Upper lobe of right lung (tissue), 1 donor: ENCODE measurements at places on chromosomes 5 and 9. TPM values are rescaled to one million over a fixed set of nuclear protein-coding genes. Genes with fewer than 3 reads are reported as not detected.

- DNase-seq, result peak; percentile 91
- no peak overlapping the region for H3K4me3 ChIP-seq
- no peak overlapping the region for H3K27ac ChIP-seq
- peaks cover 5% of the 10 kb centered on the region for H3K4me1 ChIP-seq
- no peaks in the 10 kb centered on the region for H3K36me3 ChIP-seq
Measured at GRCh38 chr5:180328296-180329137, 24.6 kb downstream of the GFPT2 start.

DNA sequence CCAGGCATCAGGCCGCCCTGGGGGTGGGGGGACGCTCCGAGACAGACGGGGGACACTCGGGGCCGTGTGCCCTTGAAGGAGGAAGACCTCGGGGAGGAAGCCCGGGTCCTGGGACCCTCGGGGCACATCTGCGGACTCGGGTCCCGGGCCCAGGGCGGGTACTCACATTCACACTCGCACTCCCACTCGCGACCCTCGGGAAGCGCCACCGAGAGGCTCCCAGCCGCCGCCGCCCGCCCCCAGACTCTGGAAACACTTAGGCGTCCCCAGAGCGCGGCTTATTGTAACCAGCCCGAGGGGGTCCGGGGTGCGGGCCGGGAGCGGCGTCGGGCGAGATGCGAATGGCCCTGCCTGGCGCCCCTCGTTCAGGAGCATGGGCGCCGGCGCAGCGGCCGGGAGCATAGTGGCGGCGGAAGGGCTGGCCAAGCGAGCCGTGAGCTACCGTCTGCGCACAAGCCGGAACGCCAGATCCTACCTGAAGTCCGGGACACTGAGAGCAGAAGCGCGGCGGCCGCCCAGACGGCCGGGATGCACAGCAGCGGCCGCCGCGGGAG, 559 bp downstream of the ROR2 start:
- no peak for DNase-seq
- H3K4me3 ChIP-seq, result peak overlapping the region; percentile 51
- peak overlapping the region; percentile 63 for H3K27ac ChIP-seq
- H3K36me3 ChIP-seq, result no peaks in the 10 kb centered on the region

DNA sequence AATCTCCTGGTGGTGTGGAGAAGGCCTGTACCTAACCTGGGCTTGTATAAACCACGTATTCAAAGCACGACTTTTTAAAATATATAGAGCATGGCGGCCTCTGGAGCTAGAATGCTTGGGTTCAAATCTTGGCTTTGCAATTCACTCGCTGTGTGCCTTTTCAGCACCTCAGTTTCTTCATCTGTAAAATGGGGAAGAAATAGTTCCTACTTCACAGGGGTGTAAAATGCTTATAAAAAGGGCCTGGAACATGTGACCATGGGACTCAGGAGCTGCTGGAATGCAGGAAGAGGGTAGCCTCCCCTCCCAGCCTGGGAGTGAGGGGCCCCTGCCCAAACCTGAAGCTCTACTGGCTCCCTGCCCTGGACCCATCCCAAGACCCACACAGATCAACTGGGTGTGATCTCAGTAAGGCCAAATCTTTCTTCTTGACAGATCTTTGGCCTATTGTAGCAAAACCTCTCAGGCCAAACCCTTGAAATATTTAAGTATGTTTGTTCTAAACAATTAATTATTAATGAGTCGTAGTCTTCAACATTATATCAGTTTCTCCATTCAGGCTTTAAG, 269.0 kb downstream of the ZSWIM6 start:
- H3K36me3 ChIP-seq, result no peaks in the 10 kb centered on the region
- peaks cover 11% of the 10 kb centered on the region for H3K4me1 ChIP-seq
- DNase-seq, result no peak
- H3K4me3 ChIP-seq, result no peak overlapping the region
- no peaks in the 10 kb centered on the region for H3K27me3 ChIP-seq
- no peak overlapping the region for H3K27ac ChIP-seq

LCN15 gene
- total RNA-seq, result not detected
